ENCODE measurements at places on chromosomes 1 and 21.

DNA sequence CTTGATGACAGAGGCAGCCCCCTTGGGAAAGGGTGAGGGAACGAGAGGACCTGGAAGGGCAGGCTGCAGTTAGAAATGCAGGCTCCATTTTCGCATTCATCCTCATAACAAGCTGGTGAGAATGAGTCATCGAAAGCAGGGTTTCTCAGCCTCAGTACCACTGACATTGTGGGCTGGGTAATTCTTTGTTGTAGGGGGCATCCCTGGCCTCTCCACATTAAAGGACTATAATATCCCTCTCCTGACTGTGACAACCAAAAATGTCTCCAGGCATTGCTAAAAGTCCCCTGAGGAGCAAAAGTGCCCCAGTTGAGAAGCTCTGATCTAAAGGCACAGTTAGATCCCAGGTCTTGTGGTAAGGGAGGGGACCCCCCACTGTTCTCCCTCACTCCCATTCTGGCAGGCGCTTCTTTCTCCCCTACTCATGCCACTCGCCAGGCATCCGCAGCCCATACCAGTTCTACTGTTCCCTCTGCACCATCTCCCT, 20.4 kb downstream of the KCNN3 start:
- no peak for DNase-seq

GRCh38 chr1:234913771-234914170, 214.9 kb downstream of the TOMM20 start:
- DNase-seq, result no peak

- DNase-seq, result no peak
Measured at GRCh38 chr1:162193815-162194214, 124.3 kb downstream of the NOS1AP start.

- DNase-seq, result peak; percentile 43
Measured at GRCh38 chr21:41612674-41613532, 104.9 kb upstream of the TMPRSS2 start.

DNA sequence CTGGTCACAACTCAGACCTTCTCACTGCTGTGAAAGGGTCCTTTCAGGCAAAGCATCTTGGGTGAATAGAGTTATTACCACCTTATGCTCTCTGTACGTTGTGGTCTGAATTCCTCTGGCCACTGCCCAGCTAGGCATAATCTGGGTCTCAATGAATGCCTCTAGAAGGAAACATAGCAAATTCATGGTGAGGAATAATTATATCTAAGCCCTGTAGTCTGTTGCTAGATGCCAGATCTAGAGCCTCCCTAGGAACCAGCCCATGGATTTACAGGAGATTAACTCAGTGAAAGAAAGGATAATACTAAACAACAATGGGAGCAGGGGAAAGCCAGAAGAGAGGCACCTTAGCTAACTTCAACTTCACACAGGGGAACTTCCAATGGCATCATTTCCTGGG, 2.4 kb upstream of the COL11A1 start:
- DNase-seq, result no peak

- DNase-seq, result no peak
Measured at GRCh38 chr1:57179001-57179400, 213.2 kb upstream of the C8B start.

DNA sequence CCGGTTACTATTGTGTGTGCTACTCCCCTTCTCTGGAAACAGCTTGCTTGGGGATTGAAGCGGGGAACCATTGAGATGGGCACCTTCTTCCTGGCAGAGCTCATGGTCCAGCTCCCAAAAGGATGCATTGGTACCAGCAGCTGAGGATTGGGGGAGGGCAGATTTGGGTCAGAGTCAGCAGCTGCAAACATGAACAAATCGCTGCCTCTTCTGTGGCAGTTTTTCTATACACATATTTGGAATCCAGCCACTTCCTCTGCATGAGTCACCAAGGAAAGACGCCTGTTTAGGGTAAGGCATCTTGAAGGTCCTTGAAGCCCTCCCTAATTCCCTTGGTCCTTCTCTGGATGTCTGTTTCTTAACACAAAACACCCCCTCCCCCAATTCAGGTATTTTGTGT, 104.7 kb downstream of the DAB1 start:
- DNase-seq, result no peak

- peak; percentile 81 for DNase-seq
Measured at GRCh38 chr1:173175514-173176145, 31.5 kb downstream of the TNFSF4 start.

GRCh38 chr1:240991230-240991629, 365.8 kb downstream of the RGS7 start:
- no peak for DNase-seq

DNA sequence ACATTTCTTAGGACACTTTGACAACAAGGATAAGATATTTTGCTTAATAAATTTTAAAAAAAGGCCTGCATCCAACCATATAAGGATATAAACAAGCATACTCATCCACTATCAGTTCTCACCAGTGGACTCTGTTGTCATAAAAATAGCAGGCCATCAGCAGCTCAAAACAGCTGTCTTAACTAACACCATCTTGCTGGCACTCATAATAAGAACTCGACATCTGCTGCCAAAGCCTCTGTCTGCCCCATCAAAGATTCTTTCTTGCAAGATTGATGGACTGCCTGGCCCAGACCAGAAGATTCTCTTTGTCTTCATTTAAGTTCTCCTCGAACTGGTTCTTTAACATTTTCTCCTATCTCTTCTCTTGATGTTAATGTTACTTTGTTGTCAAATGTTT, 10.1 kb downstream of the JMJD4 start:
- no peak for DNase-seq

DNA sequence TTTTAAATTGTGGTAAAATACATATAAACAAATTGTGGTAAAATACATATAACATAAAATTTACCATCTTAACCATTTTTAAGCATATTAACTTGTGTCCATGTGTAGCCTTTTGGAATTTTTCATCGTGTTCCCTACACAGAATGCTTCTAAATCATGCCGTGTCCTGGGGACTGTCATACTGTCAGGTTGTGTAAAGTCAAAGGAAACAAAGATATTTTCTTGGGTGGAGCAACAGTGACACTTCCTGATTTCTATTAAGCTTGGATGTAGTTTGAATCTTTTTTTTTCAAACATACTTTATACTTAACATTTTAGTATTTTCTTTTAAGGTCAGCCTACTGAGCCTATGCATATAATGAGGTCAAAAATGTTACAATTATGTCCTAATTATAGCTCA, 32.3 kb downstream of the DOP1B start:
- no peak for DNase-seq

DNA sequence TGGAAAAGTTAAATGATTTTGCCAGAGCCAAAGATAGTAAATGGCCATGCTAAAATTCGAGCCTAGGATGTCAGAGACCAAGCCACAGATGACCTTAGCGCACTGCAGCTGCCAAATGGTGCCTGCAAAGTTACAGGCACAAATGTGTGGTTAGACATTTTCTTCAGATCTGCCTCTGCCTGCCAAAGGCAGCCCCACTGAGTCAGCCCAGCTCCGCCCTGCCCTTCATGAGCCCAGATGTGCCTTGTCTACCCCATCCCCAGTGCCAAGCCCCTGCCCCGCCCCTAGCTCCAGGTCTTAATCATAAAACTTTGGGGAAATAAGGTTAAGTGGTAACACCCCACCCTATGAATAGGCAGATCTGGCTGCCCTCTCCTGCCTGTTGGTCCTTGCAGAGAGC, 105.9 kb downstream of the DTL start:
- no peak for DNase-seq

DNA sequence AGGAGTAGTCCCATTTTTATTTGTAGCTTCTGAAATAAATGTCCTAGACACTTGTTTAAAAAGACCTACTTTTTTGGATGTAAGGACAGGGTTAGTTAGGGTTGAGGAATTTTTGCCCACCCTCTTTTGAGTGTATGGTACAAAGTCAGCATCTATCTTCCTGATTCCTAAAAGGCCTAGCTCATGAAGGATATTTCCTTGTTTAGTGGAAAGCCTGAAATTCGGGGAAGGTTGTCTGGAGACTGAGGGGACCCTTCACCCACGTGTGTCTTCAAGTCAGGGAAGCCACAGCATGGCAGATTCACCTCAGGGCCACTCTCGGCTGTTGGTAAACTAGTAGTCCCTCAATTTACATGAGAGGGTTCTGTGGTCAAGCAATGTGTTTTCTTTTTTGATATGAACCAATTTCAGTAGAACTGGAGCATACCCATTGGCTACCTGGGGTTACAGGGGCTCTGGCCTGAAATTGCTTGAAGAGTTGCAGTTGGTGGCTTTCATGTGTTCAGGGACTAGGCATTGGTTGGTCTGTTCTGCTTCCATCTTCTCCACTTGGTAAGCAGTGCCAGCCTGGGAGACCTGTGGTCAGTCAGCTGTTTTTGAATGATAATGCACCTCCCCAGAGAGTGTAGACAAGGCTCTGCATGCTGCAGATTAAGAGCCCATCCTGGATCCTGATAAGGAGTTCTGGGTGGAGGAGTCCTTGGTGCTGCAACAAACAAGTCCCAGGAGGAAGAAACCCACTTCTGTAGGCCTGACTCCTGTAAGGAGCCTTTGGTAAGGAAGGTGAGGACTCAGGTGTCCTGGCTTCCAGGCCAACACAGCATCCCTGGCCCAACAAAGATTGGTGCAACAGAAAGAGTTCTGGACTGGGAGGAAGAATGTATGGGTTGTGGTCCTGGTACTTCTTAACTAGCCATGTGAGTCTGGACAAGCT, 6.3 kb downstream of the BTG2 start:
- no peak for DNase-seq

DNA sequence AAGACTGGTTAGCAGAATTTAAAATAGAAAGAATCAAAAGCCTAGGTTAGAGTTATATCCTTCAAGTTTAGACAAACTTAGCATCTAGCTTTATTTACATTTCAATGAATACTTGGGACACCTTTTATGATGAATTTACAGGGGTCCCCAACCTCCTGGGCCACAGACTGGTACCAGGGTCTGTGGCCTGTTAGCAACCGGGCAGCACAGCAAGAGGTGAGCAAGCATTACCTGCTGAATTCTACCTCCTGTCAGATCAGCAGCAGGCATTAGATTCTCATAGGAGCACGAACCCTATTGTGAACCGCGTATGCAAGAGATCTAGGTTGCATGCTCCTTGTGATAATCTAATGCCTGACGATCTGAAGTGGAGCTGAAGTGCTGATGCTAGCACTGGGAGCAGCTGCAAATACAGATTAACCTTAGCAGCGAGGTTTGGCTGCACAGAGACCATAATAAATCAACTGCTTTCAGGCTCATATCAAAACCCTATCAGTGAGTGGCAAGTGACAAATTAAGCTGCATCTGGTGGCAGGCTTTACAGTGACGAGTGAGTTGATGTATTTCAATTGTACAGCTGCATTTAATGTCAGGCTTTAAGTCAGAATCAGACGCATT, 82.0 kb downstream of the UCHL5 start:
- no peak for DNase-seq

DNA sequence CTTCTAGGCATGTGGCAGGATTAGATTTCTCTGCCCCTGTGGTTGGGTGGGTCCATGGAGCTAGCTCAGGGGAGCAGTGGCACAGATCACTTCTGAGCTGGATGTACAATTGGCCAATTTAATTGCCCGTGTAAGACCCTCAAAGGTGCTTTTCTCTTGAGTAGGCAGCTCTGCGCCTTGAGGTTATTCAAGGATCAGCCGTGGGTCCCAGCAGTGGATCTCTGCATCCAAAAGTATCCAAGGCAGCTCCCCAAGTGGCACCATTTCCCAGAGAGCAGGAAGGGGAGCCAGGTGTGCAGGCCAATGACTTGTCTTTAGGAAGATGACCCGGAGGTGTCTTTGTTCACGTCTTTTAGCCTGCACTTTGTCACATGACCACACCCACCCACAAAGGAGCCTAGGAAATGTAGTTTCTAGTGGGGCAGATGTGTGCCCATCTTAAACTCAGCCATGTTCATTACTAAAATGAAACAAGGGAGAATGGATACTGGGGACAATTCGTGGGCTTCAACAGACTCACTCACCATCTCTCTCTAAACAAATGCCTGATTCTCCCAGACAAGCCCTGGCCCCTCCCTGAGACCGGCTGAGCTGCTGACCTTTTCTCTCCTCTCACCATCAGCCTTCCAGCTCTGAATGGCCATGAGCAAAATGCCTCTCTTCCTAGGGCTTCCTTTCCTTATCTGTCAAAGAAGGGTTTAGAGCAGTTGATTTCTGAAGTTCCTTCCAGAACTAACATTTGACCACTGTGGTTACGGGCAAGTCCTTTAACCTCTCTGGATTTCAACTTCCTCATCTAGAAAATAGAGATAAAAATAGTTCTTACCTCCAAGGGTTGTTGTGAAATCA, 41.4 kb upstream of the TENT5C start:
- no peak for DNase-seq

DNA sequence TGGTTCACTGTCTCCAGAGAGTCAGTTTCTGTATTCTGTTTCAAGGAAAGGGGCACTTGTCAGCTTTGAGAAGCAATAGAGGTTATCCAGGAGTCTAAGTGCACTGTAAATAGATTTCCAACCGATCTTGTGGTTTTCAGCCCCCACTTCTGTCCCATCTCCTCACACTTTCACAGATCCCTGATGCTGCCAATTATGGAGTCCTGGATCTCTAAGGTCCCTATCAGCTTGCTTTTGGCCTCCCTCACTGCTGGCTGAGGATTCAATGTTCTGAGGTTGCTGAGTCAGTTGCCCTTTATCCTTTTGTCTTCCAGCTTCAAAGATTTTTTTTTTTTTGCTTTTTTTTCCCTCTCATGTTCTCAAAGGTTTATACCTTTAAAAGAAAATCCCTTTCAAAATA, 98.4 kb downstream of the DIRAS3 start:
- DNase-seq, result no peak

DNA sequence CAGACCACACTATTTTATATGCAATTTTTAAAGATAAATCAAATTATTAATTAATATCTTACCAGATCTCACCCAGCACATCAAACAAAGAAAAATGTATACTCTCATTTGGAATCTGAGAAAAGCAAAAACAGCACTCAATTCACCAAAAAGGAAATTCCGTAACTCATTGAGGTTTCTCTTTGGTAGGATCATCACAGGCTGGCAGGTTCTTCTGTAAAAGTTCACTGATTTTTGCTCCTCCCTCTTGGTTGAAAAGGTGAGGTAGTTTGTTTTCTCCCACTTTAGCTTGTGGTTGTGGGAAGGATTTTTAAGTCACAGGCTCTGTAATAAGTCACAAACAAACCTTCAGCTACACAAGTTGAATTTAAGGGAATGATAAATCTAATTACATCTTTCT, at the start of gene LIPI:
Gene LIPI, minus strand, starts transcription at position 218 of the 400 bp plus-strand sequence. Its CDS starts 110 bp downstream, at position 108.
- DNase-seq, result no peak

DNA sequence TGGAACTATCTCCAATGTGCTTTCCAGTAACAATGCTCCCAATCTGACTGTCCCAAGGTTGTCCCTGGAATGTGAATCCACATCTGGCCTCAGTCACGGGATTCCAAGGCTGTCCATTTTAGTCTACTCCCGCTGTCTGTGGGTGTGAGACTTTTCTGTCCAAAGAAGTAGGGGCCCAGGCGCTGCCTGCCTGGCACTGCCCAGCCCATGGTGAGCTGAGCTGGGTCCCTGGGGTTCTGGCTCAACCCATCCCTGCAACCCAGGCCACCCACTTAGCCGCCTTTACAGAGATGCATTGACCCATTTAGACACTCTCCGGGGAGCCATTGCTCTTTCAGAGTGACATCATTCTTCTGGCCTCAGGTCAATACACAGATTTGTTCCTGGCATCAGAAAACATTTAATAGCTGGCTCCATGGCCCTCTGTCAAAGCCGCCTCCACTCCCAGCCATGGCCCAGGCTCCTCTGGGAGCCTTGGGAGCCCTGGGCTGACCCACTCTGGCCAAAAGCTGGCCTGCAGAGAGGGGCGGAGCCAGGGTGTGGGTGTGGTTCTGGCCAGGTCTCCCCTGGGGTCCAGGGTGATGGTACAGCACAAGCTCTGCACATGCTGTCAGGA, 47.2 kb upstream of the PAX7 start:
- DNase-seq, result no peak

GRCh38 chr1:15966956-15967344, 9.0 kb downstream of the ZBTB17 start:
- no peak for DNase-seq

- DNase-seq, result no peak
Measured at GRCh38 chr1:227356620-227357146, 38.4 kb upstream of the CDC42BPA start.
